ENCODE measurements at places on chromosomes 5 and 9.

DNA sequence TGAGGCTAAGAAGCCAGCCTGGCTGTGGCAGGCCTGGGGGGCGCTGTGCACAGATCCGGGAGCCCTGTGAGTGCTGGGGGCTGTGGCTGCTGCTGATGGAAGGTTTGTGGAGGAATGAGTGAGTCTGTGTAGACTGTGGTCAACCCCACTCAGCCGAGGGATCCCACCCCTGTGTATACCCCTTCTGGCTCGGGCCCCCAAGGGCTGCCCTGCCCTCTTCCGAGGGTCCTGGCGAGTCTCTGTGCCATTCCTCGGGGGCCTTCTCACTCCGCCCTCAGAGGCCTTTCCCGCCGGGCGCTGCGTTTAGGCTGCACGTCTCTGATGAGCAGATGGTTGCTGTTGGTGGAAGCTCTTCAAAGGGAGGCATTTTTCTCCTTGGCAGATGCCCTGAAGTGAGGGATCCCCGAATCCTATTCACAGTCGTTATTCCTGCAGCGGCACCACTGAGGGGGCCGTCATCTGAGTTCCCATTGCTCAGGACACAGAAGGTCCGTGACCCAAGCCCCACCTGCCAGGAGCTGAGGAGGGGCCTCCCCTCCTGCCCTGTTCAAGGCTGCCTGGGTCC is 94.1 kb downstream of the RXRA start:
- no peak for DNase-seq

DNA sequence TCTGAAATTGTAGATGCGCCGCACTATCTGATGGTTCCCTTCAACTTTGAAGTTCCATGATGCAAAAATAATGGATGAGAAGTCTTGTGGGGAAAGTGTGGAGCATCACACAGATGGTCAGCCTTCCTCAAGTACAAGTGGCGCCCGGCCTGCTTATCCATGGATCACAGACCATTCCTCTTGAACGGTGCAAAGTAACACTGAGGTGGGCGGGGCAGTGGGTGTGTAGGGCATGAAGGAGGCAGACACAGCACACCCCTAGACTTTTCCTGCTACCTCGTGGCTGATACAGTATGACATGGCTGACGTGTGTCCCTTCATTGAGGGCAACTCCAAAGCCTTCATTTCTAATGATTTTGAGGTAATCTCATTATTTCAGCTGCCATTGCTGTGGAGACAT is 2.5 kb upstream of the GNG10 start:
- DNase-seq = no peak

DNA sequence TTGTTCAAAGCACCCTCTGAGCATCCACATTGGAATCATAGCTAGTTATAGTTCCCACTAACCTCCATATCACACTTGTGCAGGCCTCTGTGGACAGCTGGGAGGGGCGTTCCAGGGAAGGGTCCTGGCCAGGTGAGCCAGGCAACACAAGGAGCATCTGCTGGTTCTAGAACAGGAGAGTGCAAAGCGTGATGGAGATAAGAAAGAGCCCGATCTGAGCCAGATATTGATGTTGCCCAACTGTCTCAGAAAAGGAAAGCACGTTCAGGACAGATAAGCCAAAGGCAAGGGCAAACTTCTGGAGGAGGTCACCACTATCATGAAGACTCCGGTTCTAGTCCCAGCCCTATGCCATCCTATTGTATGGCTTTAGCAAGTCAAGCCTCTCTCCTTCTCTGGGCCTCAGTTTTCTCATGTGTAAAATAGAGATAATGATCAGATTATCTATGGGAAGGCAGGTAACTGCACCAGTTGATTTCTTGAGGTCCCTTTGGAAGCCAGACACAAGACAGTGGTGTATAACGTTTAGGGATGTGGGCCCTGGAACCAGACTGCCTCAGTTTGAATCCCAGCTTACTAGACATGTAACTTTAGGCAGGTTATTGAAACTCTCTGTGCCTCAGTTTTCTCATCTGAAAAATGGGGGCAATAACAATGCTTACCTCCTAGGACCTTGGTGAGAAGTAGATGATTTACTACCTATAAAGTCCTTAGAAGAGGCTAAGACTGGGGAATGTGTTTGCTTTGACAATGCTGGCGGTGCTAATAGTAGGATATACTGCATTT is 19.8 kb downstream of the GABBR2 start:
- no peak for DNase-seq

DNA sequence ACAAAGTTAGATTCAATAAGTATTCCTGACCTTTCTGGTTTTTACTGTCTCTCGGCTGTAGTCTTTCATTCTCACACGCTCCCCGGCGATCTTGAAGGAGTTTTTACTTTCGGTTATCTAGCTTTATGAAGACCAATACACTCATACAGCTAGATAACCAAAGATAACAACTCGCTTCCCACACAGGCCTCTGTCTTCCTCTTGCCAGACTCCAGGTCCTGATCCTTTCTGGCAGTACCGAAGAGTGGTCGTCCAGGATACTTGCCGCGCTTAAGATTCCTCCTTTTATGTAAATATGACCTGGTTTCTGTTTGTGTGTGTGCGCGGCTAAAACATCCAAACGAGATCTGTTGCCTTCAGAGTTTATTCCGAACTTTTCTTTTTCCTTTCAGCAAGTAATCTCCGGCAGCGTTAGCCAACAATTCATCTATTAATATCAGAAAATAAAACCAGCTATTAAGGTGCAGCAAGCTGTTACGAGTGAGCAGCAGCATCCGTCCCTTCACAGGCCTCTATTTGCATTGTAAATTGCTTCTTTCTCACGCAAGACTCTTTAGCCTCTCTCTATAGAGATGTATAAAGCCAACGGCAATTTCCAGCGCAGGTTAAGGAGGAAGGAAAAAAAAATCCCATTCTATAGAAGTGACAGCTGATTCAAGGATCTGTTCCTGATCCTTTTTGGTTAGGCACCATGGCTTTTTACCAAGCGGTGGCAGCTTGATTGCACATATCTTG is 216.1 kb downstream of the MEF2C start:
- no peak for DNase-seq

DNA sequence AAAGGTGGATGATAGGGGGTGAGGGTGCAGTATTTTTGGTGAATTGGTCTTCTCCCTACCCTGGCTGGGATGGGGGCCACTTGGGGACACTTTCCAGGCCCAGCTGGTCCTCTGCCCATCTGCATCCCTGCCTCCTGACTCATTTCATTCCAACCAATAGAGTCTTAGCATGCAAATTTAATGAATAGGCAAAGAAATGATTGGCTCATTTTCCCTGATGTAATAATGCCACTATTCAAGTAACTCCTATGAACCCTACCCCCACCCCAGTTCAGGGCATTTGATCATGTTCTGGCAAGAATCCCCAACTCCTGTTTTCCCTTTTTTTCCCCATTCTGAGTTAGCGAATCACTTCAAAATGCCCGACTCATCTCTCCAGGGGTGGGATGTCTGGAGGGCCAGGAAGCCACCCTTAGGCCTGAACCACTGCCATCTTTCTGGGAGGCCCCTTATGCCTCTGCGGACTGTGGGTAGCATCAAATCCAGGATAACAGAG is 56.7 kb downstream of the PCDH1 start:
- DNase-seq = no peak

GRCh38 chr5:93511445-93511844 is 69.6 kb downstream of the NR2F1-AS1 start:
- no peak for DNase-seq

DNA sequence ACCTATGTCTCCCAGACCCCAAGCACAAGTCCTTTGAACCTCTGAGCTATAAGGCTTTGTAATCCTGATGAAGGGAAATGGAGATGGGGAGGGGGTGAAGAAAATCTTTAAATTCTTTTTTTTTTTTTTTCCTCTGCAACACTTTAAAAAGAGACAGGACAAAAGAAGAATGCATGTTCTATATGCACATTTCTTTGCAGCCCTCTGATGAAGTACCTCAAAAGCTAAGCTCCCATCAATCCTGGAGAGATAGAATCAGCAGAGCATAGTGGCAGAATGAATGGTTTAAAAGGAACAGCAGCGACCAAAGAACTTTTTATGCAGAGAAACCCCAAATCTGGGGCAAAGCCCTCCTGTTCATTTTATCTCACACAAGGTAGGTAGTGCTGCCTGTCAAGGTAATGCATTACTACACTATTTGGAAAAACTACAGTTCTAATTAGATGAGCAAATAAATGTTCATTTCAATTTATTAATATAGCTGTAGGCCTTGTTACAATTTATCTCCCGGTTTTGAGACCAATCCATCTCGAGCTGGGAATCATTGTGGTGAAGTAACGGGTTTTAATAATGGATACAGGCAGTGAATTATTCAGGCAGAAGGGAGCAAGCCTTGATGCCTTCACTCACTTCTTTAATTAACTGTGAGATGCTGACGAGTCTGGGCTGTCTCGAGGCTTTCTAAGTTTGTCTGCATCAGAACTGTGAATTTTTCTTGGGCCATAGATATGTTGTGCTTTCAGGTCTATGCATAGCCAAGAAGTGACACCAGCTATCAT is 173.5 kb upstream of the ZNF608 start:
- no peak for DNase-seq

GRCh38 chr5:134577022-134577795 is 51.7 kb downstream of the JADE2 start:
- DNase-seq = peak; percentile 70

DNA sequence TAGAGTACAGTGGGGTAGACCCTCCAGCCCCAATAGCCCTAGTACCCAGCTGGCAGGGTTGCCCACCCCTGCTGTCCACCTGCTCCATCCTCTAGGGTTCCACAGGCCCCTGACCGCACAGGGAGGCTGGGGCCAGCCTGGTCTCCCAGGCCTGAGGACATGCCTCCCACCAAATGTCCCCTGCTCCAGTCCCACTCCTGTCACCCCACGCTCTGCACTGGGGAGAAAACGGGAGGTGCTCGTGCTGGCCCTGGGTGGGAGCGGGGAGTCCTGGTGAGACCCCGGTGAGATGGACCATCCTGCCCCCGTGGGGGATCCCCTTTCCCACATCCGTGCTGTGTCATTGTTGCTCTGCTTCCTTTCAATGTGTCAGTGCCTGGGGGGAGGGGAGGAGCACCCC is 12.1 kb downstream of the CPLX2 start:
- DNase-seq = no peak

GRCh38 chr9:33105959-33106358 is 29.5 kb upstream of the SMU1 start:
- DNase-seq = no peak

DNA sequence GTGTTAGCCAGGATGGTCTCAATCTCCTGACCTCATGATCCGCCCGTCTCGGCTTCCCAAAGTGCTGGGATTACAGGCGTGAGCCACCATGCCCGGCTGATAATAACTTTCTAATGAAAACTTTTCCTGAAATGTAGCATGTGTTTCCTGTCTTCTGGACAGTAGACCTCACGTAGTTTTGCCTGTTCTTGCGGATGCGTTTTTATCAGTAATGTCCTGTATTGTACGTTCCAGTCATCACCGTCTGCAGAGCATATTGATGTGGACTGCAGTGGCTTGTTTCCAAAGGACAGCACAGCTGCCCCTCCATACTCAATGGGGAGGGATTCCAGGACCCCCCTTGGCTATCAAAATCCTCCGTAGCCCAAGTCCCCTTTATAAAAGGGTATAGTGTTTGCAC is 12.8 kb downstream of the EXOC3 start:
- DNase-seq = no peak

DNA sequence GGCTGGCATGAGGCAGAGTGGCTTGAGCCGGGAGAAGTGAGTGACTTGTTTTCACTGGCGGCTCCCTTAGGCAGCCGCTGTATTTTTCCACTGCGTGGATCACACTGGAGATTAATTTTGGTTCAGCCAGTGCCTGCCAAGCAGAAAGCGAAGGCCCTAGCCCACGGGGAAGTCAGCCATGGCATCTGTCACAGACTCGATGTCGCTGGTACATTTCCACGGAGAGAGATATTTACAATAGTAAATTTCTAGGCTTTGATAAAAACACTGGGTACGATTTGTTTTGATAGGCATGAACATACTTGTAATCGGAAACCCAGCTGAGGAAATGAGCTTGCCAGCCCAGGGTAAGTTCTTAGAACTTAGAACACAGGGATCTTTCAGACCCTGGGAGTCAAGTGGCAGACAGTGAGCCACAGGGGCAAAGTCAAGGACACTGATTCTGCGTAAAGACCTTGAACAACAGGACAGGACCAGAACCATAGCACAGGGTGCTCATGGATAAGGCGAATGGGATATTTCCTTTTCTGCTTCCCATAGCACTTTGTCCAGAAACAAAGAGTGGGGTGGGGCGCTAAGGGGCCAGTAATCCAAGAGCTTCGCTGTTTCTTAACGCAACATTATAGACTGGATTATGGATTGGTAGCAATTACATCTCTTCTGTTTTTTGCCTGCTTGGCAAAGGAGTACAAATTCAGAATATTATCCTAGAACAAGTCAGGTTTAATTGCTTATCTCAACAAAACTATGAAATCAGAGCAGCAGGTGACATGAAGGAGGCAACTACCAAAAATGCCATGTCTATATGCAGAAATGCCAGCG is 4.5 kb downstream of the DUSP1 start:
- no peak for DNase-seq

DNA sequence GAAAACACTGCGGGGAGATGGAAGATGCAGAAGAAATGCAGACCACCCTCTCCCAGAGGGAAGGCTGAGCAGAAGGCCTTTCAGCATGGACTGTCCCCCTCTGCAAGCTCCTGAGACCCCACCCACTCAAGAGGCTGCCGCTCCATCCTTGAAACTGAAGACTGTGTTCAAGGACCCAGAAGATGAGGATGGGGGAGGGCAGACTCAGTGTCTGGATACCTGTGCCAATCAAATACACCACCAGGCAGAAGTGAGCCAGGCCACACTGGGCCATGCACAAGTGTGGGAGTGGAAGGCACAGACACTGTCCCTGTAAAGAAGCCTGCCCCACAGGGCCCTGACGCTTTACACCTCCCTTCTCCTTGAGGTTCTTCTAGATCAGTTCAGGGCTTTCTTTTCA is 40.0 kb upstream of the IPPK start:
- DNase-seq = no peak

DNA sequence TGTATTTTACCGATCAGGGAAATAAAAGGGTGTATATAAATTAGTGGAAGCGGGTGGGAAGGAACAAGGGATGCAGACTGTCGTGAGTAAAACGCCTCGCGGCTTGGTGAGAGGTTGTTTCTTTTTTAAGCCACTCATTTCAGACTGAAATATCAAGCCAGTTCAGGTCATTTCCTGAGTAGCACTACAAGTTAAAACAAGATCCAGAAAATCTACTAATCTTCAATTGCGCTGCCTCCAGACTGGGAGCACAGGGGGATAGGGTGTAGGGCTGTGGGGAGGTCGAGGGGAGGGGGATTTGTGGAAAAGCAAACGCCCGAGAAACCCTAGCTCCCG is 140.8 kb downstream of the TSSK1B start:
- DNase-seq = no peak

DNA sequence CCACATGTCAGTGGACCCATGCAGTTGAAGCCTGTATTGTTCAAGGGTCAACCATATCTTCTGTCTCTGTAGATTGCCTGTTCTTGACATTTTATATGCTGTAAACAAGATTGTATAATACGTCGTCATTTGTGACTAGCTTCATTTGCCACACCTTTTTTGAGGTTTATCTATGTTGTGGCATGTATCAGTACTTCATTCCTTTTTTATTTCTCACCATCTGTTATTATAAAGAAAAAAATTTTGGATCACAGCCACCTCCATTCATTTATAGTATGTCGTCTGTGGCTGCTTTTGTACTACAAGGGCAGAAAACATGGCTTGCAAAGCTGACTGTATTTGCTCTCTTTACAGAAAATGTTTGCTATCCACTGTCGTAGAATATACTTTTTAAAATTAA is 72.4 kb downstream of the TEK start:
- DNase-seq = no peak

All from 8988T (cell line).